ENCODE measurements at places on chromosomes 7 and 10.

DNA sequence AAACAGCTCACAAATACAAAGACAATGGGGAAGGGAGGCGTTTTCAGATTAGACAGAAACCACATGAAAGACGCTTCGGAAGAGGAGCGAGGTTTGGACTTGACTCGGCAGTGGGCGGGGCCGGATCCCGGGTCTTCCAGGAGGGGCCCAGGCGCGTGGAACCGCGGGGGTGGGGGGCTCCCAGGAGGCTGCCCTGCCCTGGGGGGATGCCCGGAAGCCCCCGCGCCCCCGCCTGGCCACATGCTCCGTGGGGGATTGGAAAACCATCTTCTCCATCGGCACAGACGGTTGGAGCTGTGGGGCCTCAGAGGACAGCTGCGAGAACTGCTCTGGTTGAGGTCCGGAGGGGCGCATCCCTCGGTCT is 186.0 kb upstream of the SHH start:
- DNase-seq = peak; percentile 5

- DNase-seq = no peak
Observed at GRCh38 chr7:114663502-114663901, 248.9 kb downstream of the FOXP2 start.

DNA sequence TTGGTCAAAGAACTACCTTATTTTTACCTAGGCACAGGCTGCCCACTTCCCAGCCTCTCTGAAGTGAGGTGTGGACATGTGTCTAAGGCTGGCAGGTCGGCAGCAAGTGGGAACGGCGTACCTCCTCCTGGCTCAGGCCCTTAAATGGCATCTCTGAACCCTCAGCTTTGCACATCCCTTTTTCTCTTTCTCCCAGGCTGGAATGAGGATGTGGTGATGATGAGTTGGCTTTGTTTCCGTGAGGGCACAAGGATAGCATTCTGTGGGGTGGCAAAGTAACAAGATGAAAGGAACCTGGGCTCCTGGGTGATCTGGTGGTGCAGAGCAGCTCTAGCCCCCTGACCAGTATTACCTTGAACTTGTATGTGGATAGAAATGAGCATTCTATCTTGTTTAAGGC is 196.8 kb downstream of the REEP3 start:
- DNase-seq = no peak

- DNase-seq = no peak
Observed at GRCh38 chr10:121078036-121078435, 226.9 kb downstream of the WDR11 start.

GRCh38 chr7:45192621-45193041 is 35.0 kb downstream of the RAMP3 start:
- no peak for DNase-seq

GRCh38 chr7:33831389-33832141 is 73.8 kb upstream of the BMPER start:
- no peak for DNase-seq

GRCh38 chr7:31371621-31372020 is 31.1 kb upstream of the NEUROD6 start:
- no peak for DNase-seq

All from stimulated activated CD4-positive, alpha-beta T cell treated with anti-CD3 and anti-CD28 coated beads, TNF-alpha, amount 100 ng/mL, for 4 hours (primary cell).